Activated CD8-positive, alpha-beta memory T cell treated with anti-CD3 and anti-CD28 coated beads for 1 hour (primary cell): ENCODE measurements at places on chromosomes 3 and 15.

GRCh38 chr3:170054204-170054603 is 16.4 kb downstream of the GPR160 start:
- no peak for DNase-seq

GRCh38 chr3:194142156-194142910 is 6.4 kb downstream of the HES1 start:
- DNase-seq: no peak

GRCh38 chr3:190261015-190261414 is 61.2 kb downstream of the CLDN1 start:
- DNase-seq: no peak

- no peak for DNase-seq
These were observed 53.0 kb downstream of the SV2B start for GRCh38 chr15:91152896-91153581.

- no peak for DNase-seq
These were observed 821.6 kb downstream of the PDCD6IP start for GRCh38 chr3:34619990-34620389.

DNA sequence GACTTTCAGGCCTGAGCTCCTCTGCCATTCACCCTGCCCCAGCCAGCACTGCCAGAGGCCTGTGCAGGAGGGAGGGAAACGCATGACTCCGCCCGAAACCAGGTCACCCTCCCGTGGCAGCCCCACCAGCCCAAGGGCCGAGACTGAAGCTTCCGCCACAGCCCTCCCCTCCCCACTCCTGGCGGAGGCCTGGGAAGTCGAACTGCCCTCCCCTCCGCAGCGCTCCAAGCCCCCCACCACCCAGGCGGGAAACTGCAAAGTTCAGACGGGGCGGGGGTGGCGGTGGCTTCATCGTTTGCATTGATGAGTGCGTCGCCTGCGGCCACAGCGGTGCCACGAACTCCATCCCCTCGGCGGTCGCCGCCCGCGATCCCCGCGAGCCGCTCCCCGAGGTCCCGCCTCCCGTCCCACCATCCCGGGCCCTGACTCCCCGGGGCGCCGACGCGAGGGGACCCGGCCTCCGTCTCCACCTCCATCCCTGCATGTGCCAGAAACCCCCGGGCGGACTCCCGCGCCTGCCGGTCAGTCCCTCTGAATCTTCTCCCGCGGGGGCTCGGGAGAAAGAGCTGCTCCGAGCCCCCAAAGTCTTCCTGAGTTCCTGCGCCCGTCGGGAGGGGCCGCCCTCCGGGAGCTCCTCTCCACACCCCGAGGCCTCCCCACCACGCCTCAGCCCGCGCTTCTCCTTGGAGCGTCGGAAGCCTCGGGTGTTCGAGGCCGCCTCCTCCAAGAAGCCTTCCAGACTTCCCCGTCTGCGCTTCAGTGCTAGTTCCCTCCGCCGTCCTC is 698 bp downstream of the MELTF start:
- DNase-seq: no peak
